ENCODE measurements at places on chromosomes 12 and 14.
A peak's percentile ranks its signal among the peaks of the same experiment; 100 is the strongest.

GRCh38 chr14:95290871-95291431, 28.8 kb downstream of the CLMN start:
- DNase-seq = peak; percentile 64

DNA sequence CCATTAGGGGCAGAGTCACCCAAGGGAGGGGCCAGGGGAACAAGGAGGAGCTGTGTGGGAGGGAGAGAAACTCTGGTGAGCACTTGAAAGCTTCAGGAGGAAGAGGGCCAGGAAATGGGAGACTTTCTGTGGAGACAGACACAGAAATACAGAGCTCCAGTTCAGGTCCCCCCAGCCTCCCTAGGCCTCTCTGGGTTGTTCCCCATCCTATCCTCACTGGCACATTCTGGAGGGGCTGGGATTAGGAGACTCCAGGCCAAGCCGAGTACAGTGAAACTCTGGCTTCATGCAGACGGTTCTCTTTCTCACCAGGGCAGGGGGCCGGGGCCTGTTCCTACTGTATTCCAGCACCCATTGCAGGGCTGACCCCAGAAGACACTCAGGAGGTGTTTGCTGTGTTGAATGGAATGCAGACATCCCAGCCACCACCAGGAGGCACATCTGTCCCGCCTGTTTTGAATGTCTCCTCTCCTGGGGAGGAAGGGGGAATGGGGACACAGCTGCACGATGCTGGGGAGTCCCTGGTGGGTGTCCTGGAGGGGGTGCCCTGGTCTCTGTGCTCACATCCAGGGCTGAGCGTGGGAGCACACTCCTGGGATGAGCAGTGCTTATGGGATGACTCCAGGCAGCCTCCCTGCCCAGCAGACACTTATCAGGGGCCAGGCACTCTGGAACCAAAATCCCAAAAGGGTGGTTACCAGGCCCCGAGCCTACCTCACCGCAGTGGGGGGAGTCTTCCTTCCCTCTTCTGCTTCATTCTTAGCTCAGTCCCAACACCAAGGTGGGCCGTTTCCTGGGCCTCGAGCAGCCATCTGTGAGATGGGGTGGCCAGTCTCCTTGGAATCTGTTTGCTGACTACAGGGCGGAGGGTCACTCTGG, 5.5 kb upstream of the KRT84 start:
- no peak for DNase-seq

DNA sequence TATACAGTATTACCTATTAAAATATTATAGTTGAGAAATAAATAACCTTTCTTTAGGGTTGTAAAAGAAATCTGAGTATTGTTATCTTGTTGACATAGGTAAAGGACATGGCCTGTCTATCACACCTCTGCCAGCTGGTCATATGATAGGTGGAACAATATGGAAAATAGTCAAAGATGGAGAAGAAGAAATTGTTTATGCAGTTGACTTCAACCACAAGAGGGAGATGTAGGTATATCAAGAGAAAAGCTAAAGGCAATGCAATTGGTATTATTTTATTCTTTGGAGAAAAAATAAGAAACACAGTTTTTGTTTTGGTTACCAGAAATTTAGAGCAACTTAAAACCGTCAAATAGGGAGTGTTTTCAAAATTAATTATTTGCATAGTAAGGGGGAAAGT, 13.5 kb downstream of the CPSF2 start:
- DNase-seq = no peak

- no peak for DNase-seq
These were observed 450 bp downstream of the SINHCAF start for GRCh38 chr12:31325524-31325875.

- DNase-seq = no peak
These were observed 93.9 kb upstream of the OVCH1 start for GRCh38 chr12:29591140-29592020.

GRCh38 chr14:95225251-95225887, 68.0 kb upstream of the DICER1 start:
- DNase-seq = no peak

- no peak for DNase-seq
These were observed 13.1 kb upstream of the TMTC1 start for GRCh38 chr12:29796823-29797263.

DNA sequence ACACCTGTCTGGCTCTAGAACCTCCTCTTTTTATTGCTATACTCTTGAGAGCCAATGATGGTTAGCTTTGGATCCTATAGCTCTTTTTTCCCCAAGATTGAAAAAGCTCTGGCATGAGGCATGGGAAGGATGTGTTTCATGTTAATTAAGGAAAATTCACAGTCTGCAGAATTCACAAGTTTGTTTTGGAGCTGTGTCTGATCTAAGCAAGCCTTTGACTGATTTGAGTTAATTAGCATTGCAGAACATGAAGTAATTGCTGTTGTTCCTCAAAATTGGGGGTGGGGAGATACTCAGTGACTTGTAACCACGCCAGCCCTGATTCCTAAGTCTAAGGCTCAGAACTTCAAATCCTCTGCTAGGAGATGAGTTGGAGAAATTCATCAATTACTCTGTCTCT, 205.0 kb downstream of the SUDS3 start:
- DNase-seq = no peak

- no peak for DNase-seq
These were observed 227.2 kb downstream of the MED13L start for GRCh38 chr12:116050275-116050674.

GRCh38 chr12:6205144-6205539, 4.9 kb downstream of the CD9 start:
- DNase-seq = peak; percentile 74

- no peak for DNase-seq
These were observed 27.8 kb upstream of the NEDD1 start for GRCh38 chr12:96879301-96879700.

DNA sequence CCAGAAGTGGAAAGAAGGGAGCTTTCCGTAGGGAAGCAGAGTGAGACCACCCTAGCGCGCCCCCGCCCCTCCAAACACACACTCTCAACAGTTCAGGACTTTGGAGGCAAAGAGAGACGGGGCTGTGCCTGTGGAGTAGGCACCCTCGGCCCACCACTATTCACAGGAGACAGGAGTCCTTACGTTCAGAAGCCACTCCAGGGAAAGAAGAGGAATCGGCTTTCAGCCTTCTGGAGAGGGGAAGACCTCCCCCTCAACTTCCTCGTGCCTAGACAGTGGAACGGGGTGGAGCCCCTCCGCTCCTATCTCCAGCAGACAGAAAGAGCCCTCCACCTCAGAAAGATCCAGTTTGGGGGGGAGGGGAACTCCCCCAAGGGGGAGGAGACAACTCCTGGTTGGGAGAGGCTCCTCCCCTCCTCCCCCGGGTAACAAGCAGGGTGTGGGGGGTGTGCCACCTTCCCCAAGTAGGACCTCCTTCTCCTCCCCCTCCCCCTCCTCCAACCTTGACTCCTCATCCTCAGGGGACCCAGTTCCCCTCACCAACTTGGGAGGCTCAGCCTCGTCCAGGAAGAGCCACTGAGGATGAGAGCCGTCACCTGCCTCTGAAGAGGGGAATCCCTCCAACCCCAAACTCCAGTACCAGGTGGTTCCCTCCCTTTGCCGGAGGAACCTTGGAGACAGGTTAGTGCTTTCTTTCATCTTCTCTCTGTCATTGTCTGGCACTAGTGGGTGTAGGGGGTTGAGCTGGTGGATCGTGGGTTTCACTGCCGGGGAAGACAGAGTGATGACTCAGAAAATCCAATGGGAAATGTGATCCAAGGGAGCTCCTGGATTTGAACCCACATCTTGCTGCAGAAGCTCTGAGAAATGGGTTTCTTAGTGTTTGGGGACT, 883 bp downstream of the FOXJ2 start:
- DNase-seq = peak; percentile 57

DNA sequence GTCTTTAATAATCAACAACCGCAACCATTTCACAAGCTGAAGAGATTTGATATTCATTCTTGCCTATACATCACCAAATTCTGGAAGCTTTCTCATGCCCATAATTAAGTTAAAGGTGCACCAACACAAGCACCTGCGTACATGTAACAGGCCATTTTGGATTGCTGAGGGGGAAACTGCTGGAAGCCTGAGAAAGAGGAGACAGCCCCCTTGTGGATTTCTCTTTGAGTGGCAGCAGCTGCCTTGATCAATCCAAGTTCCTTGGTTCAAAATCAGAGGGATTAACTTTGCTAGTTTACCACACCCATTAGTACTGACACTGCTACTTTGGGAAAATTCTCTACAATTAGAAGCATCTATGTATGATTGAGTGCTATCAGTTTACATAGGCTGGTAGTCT, 321.1 kb downstream of the NOVA1 start:
- DNase-seq = no peak

DNA sequence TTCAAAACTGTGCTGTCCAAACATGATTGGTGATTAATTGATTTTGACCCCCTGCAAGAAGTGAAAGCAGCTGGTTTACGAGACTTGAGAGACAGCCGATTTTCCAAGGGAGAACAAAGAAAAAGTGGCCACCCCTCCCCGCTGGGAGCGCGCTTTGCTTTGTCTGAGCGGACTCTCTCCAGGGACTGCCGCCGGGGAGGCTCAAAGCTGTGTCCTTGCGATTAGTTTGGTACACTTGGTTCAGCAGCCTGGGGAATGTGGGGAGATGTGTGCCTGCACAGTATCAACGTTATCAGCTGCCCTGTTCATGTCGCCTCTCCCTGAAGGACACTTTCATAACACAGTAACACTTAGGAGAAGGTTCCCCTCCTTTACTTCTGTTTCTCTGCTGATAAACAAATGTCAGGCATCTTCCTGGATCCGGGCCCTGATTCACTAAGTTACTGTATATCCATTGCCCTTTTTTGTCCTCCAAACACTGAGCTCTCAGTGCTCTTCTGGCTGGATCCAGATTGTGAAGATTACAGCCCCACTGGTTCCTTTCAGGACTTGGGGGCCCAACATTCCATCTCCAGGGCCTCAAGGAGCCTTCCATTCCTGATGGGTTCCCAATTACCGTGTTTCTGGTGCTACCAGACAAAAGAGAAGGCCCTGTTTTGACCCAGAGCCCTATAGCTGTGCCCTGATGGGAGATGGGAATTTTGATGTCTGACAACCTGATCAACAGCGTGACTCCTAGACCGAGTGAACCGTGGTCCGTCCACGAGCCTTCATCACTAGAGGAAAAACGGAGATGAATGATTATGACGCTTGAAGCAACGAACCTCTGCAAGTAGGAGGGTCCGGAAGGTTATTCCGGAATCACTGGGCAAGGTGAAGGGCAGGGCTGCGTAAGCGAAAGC, 31.7 kb upstream of the TUBA1C start:
- peak; percentile 75 for DNase-seq

DNA sequence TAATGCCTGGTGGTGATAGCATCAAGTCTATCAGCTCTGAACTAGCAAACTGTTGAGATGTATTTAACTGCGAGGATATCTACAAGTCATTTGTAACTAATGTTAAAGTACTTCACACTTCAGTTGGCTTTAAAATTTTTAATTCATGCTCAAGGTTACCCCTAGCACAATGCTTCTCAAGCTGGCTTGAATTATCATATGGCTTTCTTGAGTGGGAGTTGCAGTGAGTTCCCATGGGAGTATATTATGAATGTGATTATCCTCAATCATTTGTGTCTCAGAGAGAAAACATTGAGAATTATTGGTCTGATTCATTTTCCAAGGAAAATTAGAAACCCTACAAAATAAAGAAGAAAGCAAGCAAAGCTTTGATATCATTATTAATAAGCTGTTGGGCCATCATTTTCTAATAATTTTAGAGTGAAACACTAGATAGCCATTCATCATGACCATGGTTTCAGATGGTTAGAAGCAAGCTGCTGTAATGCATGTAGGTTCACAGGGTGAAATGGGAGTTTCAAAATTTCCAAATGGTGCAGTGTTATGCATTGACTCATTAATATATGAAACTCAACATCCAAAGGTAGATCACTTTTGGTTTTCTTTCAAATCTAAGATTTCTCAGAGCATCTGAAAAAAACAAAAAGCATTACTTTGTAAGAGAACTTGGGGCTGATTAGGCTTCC, 11.8 kb upstream of the KRAS start:
- no peak for DNase-seq

- DNase-seq = no peak
These were observed 73.1 kb upstream of the SLC38A2 start for GRCh38 chr12:46445551-46446235.

DNA sequence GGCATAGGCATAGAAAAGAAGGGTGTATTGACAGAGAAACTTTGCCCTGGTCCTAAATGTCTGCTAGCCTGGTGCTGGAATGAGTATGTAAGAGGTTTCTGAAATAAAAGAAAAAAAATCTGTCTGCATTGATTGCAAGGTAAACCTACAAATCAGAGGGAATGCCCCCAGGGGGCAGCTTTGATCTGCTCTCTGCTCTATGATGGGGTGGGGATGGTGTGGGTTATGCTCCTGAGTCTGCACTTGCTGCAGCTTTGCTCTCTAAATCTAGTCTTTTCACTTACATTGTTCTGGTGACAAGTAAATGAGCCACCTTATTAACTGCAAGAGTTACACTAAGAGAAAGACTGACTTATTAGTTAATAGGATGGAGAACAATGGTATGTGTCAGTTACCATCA, 468.4 kb upstream of the STXBP6 start:
- DNase-seq = no peak

DNA sequence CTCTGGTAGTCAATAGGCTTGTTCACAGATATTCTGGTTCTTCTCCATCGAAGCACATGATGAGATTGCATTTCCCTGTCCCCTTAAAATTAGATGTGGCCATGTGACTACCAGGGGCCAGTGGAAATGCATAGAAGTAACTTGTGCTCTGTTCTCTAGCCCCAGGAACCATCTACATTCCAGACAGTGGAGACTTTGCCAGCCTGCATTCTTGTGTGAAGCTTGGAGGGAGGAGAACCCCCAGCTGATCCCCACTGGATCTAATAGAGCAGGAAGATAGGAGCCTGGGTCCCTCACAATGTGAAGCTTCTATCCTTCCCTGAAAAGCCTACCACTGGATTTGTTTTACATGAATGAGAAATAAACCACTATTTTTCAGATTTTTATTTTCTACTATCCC, 130.1 kb downstream of the KITLG start:
- DNase-seq = no peak

- DNase-seq = no peak
These were observed 42.1 kb upstream of the LIN7A start for GRCh38 chr12:80979816-80980215.

DNA sequence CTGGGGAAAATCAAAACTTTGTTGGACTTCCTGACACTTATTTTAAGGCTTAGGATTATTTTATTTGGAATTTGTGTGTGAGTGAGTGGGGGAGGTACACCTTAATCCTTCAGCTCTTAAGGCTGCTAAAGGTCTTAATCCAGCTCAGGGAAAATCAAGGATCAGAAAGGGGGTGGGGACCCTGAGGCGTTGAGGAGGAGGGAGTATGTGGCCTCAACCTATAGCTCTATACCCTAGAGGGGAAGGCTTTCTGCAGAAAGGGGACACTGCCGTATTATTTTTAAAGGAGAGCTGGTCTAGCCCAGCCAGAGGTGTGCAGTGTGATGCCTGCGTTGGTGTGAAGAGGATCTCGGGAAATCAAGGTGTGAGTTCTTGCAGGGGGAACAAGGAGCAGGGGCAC, 20.0 kb downstream of the IRF2BPL start:
- DNase-seq = no peak
